ENCODE measurements at places on chromosomes 11 and 22.

GRCh38 chr11:1050581-1051355 lies 14.2 kb upstream of the MUC6 start:
- peak; percentile 85 for DNase-seq

DNA sequence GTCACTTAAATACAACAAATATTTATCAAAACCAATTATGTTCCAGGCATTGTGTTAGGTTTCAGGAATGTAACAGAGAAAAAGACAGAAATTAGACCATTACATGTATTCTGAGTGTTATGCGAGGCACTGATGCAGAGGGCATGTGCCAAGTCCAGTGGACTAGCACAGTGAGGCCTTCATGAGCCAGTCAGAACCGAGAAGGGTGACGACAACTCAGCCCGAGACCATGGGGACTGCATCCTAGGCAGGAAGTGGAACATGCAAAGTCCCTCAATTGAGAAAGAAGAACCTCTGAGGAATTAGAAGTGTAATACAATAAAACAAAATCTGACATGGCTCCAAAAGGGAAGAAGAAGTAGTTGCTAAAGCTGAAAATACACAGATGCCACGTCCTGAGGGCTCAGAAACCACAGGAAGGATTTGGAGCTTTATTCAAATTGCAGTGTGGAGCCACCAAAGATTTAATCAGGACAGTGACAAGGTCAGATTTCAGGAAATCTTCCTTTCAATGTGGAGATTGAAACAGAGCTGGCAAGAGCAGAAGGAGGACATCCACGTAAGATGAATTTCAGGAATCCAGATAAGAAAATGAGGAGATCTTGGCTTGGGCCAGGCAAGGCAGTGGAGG lies 529.6 kb downstream of the NTM start:
- no peak for DNase-seq

GRCh38 chr11:92449780-92450179 lies 225.2 kb downstream of the FAT3 start:
- DNase-seq, result no peak

- no peak for DNase-seq
Observed at GRCh38 chr11:33747979-33748378, 11.8 kb upstream of the CD59 start.

- no peak for DNase-seq
Observed at GRCh38 chr11:124442442-124442841, 3.1 kb downstream of the OR8B8 start.

DNA sequence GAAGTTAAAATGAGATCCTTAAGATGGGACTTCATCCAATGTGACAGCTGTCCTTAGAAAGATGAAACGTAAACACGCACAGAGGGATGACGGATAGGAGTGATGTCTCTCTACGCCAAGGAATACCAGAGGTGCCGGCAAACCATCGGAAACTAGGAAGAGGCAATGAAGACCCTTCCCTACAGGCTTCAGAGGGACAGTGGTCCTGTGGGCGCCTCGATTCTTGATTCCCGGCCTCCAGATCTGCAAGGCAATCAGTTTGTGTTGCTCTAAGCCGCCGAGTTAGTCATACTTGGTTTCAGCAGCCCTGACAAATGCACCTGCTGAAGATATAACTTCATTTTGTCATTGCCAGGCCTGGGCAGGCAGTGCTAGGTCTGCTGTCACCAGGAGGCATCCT lies 1455.1 kb downstream of the TBC1D22A start:
- DNase-seq, result no peak

GRCh38 chr22:24789516-24789915 lies 15.0 kb upstream of the PIWIL3 start:
- DNase-seq, result no peak

DNA sequence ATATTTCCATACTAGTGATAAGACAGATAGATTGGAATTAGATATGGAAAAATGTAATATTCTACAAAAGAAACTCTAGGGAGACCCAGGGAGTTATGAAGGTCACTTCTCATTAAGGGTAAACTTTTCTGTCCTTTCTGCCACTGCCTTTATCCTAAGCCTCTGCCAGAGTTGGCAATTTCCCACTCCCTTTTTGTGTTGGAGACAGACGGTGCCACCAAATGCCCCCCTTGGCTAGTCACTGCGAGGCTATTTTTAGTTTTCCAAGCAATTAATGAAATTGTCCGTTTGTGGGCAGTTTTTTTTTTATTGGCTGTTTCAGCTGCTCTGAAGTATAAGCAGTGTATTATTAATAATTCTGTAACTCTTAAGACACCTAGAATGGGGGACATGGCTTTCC lies 67.6 kb upstream of the TENM4 start:
- no peak for DNase-seq

- DNase-seq, result no peak
Observed at GRCh38 chr11:120073196-120073595, 64.7 kb downstream of the TRIM29 start.

- DNase-seq, result no peak
Observed at GRCh38 chr11:115710980-115711379, 206.8 kb upstream of the CADM1 start.

GRCh38 chr22:46669201-46669600 lies 49.0 kb downstream of the GRAMD4 start:
- DNase-seq, result no peak

DNA sequence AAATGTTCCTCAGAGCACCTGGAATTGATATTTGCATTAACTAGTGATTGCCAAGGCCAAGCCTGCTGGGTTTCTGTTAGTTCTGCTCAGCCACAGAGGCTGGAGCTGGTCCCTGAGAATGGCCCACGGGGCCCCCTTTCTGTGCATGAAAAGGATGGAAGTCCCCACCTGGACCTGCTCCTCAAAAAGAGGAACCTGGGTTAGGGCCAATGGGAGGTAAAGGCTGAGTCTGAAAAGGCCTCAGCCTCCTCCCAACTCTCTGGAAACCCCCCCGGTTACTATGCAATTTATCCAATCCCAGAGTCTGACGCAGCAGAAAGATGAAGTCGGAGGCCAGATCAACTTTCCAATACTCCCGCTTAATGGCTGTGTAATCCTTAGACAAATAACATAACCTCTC lies 6.8 kb upstream of the CREB3L1 start:
- no peak for DNase-seq

DNA sequence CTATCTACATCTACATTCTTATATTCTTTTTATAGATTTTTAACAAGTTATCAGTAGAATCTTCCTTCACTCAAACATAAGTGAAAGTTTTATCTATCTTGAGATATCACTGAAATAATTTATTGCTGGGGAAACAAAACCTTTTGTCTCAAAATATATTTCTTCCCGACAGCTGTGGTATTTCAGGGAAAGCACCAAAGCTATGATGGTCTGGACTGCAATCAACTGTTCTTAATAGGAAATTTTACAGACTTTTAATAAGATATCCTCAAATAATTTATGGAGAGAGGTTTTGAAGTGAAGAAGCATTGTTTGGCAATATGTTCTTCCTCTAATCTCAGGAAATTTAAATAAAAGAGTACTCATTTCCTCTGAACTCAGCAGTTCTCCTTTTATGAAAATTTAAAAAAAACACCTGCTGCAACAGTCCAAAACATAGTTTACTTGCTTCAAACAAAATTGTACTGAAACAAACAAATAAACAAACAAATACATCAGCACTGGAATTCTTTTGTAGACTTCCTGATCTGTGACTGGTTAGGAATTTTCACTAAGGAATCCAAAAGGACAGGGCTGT lies 33.9 kb upstream of the EIF3M start:
- peak; percentile 33 for DNase-seq

All from hematopoietic multipotent progenitor cell treated with erythropoietin and hydrocortisone succinate and interleukin-3 and kit ligand, for 4 days (in vitro differentiated cells).